ENCODE measurements at places on chromosomes 4 and X.

GRCh38 chr4:128913228-128913627, 103.7 kb downstream of the JADE1 start:
- DNase-seq, result no peak

- no peak for DNase-seq
Measured at GRCh38 chr4:98828801-98829200, 100.1 kb downstream of the EIF4E start.

DNA sequence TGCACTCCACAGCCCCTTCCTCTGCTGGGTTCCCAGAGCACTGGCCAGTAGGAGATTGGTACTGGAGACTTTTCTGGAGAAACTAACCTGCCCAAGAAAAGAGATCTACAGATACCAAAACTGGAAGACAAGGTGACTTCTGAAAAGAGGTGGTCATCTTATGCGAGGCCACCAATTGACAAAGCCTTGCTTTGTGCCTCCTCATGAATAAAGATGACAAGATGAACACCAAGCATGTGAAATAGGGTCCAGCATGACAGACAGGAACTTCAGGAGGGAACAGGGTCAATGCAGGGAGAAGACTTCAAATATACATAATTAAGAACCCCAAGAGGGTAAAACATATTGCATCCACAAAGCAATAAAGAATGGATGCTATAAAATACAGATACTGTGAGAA, 137.9 kb downstream of the APBB2 start:
- no peak for DNase-seq

- no peak for DNase-seq
Measured at GRCh38 chr4:115334736-115335411, 221.5 kb upstream of the NDST4 start.

All from left ventricle myocardium inferior (tissue), 1 donor.